EL (cell line): ENCODE measurements at places on chromosomes 16 and 17.

- peak; percentile 92 for DNase-seq
These were observed 11.4 kb upstream of the AURKB start for GRCh38 chr17:8221663-8222379.

DNA sequence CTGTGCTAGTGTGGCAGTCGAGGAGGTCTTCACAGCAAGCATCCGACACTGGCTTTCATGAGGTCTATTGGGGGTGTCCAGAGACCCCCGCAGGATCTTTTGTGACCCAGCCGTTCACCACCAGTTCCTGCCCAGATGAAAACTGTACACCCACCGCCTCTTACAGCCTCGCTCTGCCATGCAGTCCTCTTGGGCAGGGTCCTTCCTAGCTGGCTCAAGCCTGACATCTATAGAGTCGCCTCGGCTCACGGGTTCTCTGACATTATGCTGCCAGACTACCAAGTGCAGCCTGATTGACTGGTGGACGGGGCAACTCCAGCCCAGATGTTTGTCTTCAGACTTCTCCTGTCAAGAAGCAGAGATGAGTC is 14.6 kb upstream of the CLEC10A start:
- DNase-seq, result no peak

GRCh38 chr17:44065668-44066203 is 735 bp downstream of the LSM12 start:
- no peak for DNase-seq

DNA sequence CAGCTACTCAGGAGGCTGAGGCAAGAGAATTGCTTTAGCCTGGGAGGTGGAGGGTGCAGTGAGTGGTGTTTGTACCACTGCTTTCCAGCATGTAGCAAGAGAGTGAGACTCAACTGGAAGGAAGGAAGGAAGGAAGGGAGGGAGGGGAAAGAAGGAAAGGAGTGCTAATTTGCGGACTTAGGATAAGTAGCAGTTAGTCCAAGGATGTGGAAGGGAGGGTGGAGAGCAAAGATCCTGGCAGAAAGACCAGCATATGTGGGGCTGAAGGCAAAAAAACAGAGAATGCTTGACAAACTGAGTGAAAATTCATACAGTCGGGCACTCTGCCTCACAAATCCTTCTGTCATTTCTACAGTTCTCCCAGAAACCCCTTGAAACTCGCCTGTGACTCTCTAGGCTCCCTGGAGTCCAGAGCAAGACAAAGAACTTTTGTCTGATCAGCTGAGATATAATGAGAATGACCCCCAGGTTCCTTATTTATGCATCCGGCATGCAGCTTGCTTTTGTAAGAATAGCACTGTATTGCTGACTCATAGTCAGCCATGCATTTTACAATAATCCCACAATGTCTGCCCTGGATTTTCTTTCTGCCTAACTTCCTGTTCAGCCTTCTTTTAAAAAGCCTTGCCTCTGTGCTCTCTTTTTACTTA is 31.5 kb downstream of the CDK5RAP3 start:
- DNase-seq, result peak; percentile 72

GRCh38 chr17:52155301-52155700 is 3.2 kb downstream of the CA10 start:
- DNase-seq, result no peak

- DNase-seq, result no peak
These were observed 22.7 kb downstream of the GINS3 start for GRCh38 chr16:58415003-58415402.

DNA sequence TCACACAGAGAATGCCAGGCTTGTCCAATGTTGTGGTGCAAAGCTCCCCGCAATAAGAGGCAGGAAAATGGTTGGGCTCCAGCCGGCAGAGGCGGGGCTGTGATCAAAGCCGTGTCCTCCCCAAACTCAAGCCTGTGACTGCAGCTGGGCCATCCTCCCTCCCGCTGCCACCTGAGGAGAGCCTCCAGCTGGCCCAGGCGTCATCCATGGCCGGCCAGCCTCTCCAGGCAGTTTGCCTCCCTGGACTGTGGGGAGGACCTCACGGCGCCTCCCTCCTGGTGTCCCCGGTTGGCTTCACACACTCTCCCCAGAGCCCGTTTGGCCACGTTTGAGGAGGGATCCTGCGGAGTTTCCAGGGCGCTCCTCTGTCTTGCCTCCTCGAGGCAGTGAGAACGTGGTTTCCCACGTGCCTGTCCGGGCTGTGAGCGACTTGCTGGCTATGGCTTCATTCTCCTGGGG is 134.1 kb downstream of the IRF8 start:
- no peak for DNase-seq

DNA sequence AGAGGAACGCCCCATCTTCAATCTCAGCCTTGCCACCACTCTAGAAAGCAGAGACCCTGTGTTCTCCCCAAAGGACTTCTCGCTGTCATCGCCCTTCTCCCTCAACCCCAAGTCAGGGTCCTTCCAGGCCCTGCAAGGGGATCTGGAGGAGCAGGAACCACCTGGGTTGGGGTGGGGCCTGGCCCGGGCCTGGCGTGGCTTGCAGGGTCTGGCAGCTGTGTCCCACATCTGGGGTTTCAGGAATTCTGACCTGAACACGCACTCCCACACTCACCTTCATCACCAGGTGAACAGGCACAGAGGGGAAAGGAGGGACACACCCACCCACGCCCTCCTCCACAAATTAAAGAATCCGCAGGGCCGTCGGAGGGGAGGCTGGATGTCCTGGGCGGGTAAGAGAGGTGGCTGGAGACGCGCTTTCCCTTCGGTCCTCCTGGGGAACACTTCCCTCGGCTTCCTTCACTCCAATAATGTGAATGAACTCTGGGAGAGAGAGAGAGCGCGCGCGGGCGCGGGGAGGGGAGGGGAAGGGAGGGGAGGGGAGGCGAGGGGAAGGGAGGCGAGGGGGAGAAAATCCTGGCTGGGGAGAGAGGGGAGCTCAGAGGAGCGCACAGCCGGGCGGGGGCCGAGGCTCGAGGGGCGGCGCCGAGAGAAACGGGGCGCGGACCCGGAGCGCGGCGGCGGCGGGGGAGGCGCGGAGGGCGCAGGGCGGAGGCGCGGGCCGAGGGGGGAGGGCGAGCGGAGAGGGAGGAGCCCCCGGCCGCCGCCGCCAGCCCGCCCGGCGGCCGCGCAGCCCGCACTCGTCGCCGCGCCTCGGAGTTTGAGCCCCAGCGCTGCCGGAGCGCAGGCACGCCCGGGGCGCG is at the start of gene CACNG4:
Gene CACNG4, plus strand, starts transcription at position 799 of the 863 bp plus-strand sequence. CDS start 205 bp downstream, outside the sequence.
- DNase-seq, result no peak

DNA sequence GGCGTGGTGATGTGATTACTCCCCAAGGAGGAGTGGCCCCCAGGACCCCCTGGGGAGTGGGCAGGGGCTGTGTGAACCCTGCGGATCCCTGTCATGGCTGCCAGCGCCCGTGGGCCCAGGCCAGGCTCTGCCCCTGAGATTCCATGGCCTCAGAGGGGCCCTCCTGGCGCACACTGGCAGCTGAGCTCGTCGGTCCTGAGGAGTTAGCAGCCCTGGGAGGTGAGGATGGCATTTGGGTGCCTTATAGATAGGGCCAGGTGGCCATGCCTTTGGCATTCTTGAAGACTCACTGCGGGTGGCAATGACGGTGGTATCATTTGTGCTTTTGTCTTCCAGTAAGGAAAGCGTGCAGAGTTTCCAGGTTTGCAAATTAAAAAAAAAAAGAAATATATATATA is 146.8 kb upstream of the GSE1 start:
- no peak for DNase-seq

- no peak for DNase-seq
These were observed 1.4 kb downstream of the LGALS3BP start for GRCh38 chr17:78977997-78978973.

- peak; percentile 13 for DNase-seq
These were observed 25.3 kb downstream of the UBE2O start for GRCh38 chr17:76427501-76428231.

DNA sequence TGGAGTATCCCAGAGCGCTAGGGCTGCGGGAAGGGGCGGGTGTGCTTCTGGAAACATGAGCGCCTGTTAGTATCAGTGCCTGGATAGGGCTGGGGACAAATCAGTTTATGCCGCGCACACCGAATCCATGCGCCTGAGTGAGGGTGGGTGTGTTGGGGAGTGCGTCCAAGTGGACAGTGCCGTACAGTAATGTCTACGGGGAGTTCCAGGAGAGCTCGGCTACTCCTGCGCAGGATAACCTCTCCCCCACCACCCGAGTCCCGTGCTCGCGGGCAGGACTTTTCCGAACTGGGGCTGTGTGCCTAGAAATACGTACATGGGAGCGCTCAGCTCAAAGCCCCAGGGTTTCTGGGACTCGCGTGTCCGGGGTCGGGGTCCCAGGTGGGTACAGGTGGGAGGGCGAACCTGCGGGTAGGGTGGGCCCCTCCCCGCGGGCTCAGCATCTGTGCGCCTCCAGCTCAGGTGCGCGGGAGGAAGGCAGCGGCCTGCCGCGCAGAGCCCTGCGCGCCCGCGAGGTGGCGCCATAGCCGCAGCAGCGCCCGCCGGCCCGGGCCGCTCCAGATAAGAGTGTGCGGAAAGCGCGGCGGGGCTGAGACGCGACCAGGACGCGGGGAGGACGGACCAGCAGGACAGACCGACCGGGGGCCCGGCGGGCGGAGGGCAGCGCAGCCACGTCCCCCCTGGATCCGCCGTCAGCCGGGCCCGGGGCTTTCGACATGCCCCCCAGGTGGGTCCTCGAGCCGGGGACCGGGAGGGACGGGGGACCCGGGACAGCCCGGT is at the start of gene HIC1:
Gene HIC1, plus strand, starts transcription at position 592 of the 780 bp plus-strand sequence. CDS start 1,588 bp downstream, outside the sequence.
- DNase-seq, result peak; percentile 81

GRCh38 chr16:11665071-11665491 is 3.2 kb upstream of the SNN start:
- no peak for DNase-seq

DNA sequence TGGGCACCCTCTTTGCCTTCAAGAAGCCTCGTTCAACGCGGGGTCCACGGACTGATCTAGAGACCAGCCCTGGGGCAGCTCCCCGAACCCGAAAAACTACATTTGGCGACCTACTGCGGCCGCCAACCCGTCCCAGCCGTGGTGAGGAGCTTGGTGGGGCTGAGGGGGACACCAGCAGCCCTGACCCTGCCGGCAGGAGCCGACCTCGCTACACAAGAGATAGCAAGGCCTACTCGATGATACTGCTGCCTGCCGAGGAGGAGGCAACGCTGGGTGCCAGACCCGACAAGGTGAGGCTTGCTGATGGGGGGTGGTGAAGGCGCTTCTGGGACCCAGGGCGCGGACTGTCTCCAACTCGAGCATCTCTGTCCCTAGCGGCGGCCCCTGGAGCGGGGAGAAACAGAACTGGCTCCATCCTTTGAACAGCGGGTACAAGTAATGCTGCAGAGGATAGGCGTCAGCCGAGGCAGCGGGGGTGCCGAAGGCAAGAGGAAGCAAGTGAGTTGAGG is 5.6 kb downstream of the ACD start:
- no peak for DNase-seq

DNA sequence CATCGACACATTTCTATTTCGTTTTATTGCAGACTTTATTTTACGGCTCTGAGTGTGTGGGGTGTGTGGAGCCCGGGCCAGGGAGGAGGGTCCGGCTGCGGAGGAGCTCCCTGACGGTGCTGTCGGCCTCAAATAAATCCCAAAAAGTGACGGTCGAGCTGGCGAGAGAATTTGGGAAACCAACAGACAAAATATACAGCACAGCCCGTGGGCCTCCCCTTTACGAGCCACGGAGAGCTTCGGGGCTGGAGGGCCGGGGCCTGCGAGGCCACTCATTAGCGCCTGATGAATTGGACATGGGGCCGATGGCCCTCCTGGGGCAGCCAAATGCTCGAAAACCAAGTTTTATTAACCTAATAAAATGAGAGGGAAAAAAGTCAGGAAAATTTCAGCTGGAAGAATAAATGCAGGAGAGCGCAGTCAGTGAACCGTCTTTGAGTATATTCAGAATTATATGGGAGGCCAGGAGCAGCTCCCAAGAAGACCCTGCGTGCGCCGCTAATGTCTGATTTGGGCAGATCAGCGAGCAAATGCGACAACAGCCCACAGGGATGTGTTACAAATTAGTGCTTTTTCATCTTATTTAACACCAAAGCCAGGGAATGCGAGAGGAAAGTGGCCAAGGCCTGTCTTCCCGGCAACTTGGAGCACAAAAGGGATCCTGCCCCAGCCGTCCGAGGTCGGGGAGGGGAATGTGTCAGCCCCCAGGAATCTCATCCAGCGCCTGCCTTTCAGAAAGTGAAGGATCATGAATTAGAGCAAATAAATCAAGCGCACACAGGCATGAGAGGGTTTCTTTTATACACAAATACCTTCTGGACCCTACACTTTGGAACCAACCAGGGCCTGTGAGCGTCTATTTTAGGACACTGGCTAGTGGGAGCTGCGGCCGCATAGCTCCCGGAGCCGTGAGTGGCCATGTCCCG is 249.1 kb downstream of the C16orf95 start:
- DNase-seq, result no peak

DNA sequence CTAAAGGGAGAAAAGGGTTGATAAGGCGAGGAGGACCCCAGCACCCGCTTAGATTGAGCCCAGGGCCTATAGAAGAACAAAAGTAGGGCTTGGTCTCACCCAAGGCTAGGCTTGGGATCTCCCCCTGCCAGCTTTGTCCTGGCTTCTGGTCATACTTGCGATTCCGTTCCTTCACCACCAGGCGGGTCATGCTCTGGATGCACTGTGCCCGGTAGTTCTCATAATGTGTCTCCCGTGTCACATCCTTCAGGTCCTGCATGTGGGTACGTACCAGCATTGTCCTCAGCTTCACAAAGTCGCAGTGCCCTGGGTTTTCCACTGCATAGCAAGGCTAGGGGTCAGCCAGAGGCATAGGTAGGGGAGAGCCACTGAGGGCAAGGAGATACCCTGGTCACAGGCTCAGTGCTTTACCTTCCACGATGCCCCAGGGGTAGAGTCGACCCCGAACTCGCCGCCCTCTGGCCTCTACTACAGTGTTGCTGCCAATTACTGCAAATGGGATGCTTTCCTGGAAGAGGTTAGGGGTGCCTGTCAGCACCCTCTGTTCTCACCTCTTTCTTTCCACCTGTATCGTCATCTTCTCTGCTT is 6.5 kb upstream of the MTMR4 start:
- DNase-seq, result peak; percentile 35

GRCh38 chr16:75733305-75734211 is 7.3 kb upstream of the CPHXL start:
- DNase-seq, result peak; percentile 36

GRCh38 chr16:49452578-49452977 is 79.0 kb downstream of the C16orf78 start:
- DNase-seq, result no peak

GRCh38 chr16:53045341-53046220 is 7.1 kb downstream of the CHD9NB start:
- no peak for DNase-seq

DNA sequence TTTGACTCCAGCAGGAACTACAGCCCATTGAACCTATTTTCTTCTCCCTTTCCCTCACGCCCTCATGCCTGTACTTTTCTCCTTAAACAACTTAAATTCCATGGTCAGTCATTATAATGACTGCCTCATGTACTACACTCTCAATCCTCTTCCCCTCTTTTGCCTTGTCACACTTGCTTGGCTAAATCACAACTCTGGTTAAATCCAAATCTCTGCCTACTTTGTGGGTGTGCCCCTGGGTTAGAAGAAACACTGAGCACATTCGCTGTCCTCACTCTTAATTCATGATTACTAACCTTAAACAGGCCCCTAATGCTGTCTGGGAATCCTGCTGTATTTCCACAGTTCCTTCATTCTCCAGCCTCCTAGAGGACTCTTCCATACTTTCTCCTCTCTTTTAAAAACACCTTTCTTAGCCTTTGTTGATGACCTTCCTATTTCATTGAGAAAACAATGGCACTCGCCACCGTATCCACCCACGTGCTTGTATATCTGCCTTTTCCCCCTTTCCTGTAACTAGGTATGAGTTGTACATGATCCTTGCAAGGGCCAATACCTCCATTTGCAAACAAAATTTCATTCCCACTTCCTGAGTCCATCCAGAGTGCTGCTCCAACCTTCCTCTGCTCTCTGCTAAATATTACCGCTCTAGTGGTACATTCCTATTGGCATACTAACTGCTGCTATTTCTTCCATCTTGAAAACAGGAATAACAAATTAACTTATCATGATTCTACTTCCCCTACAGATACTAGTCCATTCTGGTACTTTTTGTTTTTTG is 28.9 kb downstream of the ZNRF1 start:
- no peak for DNase-seq
